ENCODE measurements at places on chromosomes 6 and 20.

GRCh38 chr20:20786428-20786827 is 74.0 kb upstream of the RALGAPA2 start:
- DNase-seq = peak; percentile 62

DNA sequence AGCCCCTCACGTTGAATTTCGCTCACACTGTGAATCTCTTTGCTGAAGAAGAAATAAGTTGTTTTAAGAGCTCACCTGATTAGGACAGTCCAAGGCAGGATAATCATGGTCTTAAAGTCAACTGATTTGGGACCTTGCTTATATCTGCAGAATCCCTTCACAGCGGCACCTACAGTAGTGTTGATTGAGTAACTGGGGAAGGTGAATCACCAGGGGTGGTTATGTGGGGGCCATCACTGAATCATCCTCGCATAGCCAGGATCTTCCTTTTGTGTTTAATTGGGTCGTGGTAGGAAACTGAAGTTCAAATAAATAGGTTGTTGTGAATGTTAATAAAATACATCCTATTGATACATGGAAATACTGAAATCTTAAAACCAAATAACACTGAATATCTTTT is 20.2 kb upstream of the MICA start:
- DNase-seq = no peak

DNA sequence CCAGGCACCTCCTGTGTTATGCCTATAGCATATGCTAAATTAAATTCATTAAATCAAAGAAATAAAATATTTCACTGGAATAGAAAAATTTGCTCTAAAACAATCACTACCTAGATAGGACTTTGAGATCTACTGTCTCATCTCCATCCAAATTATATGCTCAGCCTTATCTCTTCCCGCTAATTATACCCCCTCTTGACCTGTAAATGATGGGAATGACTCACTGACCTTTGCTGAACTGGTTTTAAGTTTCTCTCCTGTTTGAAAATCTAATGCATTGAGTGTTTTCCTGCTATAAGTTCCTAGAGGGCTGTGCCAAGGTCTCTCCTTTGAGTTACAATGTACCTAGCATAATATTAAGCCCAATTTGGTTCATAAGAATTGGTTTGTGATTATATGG is 110.1 kb downstream of the BMP2 start:
- no peak for DNase-seq

DNA sequence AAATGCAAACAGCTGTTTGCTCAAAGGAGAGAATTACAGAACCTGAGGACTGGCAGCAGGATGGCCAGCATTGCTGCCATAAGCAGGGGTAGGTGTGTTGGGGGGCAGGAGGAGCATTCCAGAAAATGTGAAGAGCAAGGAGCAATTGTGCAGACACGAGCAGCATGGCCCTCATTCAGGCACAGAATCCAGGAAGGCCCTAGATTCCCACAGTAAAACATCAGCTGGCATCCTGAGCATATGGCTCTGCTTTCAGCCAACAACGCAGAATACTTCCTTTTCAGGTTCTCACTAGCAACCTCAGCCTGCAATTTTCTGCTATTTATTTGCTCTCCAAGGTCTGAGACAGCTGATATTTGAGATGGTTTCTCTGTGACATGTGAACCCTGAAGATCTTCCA is 243.4 kb upstream of the POU3F2 start:
- no peak for DNase-seq

DNA sequence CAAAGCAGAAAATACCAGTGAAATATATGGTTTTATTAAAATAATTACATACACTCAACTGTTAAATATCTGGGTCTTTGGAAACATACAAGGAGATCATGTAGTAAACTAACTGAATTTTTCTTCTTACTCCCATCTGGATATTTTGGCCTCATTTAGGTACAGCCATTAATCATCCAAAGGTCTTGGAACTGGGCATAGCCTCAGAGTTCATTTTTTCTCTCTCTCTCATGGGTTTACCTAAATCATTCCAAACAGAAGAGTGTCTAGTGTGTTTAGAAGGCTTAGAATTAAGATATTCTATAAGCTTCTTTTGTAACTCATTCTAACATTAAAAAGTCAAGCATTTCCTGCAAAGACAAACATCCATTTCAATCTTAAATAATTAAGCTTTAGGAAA is 79.4 kb downstream of the HMGCLL1 start:
- DNase-seq = peak; percentile 76

Measured in muscle of leg (tissue), 16 donors.